NCI-H187 treated with DMSO at 0.1 percent for 48 hours (cell line): ENCODE measurements at places on chromosomes 16 and 17.

DNA sequence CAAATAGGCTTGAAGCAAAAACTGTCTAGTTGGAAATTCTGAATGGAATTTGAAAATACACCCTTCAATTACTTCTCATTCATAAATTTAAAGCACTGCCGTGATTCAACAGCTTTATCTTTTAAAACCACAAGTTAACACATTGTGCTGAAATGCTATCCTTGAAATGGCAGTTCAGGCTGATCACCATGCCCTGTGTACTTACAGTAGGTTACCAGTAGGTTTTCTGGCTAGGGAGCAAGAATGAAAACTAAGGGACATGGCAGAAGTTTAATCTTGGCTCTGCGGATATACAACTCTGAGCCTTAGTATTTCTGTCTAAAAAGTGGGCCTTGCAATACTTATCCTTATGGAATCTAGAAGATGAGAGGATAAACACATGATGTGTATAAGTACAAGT is 28.0 kb downstream of the NXPH3 start:
- DNase-seq: no peak

DNA sequence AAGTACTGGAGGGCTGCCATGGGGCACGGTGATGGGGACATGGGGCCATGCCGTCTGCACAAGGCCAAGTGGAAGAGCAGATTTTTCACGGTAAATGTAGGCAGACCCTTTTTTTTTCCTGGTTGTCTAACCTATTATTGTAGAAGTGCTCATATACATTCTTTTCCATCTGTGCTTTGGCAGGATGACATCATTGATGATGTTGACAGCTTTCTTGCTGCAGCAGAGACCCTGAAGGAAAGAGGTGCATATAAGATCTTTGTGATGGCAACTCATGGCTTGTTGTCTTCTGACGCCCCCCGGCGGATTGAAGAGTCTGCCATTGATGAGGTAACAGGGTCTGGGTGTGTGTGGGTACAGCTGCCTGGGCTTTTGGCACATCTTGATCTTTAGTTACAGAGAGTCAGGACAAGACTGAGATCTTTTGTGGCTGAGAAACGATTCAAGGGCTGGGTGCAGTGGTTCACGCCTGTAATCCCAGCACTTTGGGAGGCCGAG is 23.3 kb upstream of the SLC5A10 start:
- DNase-seq: no peak

DNA sequence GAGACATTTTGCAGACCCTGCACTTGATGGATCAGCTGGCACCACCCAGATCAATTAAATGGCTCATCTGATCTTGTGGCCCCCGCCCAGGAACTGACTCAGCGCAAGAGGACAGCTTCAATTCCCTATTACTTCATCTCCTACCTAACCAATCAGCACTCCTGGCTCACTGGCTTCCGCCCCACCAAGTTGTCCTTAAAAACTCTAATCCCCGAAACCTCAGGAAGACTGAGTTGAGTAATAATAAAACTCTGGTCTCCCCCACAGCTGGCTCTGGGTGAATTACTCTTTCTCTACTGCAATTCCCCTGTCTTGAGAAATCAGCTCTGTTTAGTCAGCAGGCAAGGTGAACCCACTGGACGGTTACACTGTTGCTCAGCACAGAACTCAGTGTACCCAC is 23.6 kb downstream of the SPPL2C start:
- DNase-seq: no peak

DNA sequence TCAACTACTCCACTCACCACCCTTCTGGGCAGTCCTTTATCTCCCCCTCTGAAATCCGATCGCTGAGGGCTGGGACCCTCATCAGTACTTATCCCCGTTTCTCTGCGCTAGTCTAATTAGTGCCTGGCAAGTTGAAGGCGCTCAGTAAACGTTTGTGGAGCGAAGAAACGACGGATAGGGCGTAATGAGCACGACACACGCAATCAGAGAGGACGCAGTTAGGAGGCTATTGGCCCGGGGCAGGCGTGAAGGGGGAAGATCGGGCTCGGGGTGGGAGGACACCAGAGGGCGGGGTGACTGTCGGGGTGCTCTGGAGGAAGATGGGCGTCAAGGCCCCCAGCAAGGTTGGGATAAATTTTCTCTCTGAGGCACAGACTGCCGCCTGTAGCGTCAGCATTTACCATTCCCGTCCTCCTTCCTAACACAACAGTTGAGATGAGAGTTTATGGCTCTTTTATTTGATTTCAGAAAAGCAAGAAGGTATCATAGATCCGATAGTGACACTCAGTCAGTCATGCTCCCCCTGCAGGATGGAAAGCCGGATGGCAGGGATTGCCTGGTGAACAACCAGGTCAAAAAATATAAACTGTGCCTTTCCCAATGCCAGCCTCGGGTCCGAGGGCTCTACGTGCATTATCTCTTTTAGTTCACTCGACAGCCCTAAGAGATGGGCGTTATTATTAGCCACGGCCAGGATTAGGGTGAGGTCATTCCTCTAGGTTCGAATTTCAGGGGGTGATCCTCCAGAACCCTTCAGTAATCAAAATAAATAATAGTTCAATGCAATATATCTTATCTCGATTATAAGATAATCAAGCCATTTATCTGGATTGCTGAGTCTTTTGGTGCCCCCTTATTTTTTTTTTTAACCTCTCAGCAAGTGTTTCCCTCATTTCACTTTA is 9.5 kb upstream of the ARL4D start:
- DNase-seq: peak; percentile 66

DNA sequence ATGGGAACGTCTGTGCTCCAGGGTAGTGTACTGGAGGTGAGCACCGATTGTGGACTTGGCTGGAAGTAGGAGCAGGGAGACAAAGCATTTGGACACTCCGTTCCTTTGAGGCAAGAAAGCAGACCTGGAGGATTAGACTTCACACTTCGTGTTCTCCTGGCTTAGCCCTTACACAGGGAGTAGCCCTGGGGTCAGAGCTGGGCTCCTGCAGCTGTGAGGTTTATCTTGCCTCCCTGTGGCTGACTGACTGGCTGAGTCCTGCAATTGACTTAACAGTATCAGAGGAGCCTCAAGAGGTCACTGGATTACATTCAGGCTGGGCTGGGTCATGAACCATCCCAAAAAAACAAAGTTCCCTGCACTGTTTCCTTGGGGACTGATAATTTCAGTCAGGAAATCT is 37.1 kb downstream of the MPRIP start:
- DNase-seq: no peak
